C1 segment of cervical spinal cord (tissue), 14 donors: ENCODE measurements at places on chromosomes 2 and 18.

DNA sequence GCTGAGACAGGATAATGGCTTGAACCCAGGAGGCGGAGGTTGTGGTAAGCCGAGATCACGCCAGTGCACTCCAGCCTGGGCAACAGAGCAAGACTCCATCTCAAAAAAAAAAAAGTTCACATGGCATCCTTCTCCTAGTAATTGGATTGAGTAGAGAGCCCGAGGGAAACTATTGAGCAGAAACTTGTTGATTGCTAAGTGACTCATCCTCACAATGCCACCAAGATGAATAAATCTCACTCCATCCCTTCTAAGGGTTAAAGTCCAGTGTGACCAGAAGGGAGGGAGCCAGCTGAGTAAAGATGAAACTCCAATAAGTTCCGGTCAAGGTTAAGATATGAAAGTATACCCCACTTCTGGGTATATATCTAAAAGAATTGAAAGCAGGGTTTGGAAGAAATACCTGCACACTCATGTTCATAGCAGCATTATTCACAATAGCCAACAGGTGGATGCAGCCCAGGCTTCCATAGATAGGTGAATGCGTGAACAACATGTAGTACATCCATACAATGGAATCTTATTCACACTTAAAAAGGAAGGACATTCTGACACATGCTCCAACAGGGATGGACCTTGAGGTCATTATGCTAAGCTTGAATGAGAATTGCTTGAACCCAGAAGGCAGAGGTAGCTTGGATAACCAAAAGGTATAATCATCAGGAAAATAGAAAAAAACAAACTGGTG is 13.0 kb upstream of the FHL2 start:
- no peak for DNase-seq

GRCh38 chr2:119206201-119206600 is 17.4 kb upstream of the STEAP3 start:
- DNase-seq, result no peak

GRCh38 chr2:120231564-120231973 is 8.4 kb upstream of the TMEM185B start:
- DNase-seq, result no peak

DNA sequence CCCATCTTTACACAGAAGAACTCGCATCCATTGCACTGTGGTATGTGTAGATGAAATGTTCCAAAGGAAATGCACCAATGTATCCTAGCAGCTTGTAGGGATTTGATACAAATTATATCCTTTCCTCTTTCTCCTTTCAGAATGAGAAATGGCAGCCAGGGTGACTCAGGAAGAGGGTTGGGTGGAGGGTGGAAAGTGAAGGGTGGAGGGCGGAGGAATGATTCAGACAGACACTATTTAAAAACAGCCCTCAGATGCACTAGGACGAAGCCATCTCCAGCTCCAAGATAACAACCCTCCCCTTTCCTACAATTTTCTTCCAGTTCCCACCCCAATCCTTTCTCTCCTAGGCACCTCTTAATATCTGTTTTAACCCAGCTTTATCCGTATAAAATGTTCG is 96.2 kb upstream of the STK39 start:
- no peak for DNase-seq

DNA sequence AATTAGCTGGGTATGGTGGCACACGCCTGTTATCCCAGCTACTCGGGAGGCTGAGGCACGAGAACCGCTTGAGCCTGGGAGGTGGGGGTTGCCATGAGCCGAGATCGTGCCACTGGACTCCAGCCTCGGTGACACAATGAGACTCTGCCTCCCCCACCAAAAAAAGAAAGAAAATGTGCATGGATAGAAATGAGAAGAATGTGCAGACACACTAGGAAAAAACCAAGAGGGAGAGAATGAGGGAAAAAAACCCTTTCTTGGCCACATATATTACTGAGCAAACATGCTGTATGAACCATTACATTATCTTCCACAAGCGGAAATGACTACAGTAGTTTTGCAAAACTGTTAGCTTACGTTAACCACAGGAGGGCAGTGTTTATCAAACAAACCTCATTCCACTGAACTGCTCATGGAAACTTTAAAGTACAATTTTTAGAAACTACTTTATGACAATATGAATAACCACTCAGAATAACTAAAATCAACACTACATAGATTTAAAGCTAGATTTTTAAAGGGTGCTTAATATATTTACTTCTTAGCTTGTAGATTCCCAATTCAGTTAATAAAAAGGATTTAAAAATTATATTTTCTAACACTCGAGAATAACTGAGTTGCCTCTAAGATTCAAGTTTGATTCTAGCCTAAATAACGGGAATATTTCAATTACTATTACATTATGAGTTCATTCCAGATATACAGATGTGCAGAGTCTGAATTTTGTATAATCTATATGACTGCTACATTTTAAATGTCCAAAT is 26.4 kb downstream of the ASXL2 start:
- DNase-seq, result peak; percentile 16

DNA sequence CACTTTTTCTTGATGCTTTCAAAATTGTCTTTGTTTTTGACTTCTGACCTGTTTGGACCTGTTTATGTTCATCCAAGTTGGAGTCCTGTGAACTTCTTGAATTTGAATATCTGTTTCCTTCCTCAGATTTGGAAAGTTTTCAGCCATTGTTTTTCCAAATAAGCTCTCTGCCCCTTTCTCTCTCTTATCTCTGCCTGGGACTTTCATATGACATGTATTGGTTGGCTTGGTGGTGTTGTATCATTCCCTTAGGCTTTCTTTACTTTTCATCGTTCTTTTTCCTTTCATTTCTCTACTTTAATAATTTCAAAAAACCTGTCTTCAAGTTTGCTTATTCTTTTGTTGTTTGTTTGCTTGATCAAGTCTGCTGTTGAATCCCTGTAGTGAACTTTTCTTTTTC is 60.1 kb upstream of the LDLRAD4 start:
- DNase-seq, result no peak

GRCh38 chr2:237546040-237546875 is 20.1 kb upstream of the PRLH start:
- DNase-seq, result no peak

DNA sequence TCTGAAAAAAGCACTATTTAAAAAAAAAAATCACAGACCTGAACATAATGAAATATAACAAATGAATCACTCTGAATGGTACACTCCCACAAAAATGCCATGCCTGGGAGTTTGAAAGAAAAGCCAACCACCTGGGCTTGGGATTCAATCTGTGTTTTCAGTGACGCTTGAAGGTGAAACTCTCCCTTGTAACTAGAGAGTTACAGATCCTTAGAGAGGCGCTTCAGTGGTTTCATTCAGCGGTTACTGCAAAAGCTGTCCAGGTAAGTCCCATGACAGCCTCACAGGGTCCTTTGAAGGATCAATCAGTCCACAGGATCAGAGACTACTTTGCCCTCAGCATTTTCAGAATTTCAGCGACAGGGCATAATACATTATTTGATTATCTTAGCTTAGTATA is 627.3 kb downstream of the IRS1 start:
- no peak for DNase-seq

DNA sequence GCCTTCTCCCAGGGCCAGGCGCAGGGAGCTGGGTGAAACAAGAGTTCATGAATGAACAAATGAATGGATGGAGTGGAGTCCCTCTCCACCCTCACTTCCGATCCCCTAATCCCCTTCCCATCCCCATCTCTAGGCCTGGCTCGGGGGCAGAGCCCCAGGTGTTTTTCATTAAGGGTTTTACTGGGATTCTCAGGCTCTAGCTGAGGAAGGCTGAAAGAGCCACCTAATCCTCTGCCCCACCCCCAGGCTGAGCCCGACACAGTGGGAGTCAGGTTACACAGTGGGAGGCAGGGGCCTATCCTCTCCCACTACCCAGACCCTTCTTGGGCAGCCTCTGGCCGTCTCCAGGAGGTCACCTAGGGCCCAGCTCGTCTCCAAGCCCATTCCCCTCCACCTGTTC is 36.1 kb downstream of the SDC1 start:
- no peak for DNase-seq

DNA sequence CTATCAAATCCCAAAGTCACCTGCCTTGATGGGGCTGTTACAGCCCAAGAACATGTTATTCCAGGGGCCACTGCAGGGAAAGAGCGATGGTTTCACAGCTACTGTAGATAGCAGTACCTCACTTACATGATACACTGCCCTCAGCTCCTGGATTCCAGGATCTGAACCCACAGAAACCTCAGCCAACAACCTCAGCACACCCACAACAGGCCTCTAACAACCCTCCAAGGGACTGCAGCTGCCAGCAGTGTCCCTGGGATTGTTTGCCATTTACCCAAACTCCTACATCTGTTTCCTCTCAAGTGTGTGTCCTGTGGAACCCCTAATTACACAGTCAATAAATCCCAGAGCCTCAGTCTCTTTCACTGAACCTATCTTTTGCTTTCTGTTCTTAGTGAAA is 28.2 kb downstream of the OSBPL1A start:
- DNase-seq, result no peak

GRCh38 chr2:74045454-74045853 is 60.7 kb downstream of the TET3 start:
- DNase-seq, result no peak

DNA sequence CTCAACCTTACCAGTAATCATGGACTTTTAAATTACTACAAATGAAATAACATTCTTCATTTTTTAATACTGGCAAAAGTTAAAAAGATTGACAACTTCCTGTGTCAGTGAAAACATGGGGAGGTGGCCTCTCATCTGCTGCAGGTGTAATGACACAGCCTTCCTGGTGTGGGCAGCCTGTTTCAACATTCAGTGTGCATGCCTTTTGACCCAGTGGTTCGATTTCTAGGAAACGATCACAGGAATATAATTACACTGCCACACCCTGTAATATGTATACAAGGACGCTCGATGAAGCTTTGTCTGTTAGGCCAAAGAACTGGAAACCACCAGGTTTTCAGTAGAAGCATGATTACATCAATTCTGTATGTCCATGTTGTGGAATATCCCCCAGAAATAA is 68.7 kb downstream of the MTHFD2 start:
- DNase-seq, result no peak

- DNase-seq, result no peak
Measured at GRCh38 chr18:23929362-23929930, 85.1 kb upstream of the TTC39C start.

DNA sequence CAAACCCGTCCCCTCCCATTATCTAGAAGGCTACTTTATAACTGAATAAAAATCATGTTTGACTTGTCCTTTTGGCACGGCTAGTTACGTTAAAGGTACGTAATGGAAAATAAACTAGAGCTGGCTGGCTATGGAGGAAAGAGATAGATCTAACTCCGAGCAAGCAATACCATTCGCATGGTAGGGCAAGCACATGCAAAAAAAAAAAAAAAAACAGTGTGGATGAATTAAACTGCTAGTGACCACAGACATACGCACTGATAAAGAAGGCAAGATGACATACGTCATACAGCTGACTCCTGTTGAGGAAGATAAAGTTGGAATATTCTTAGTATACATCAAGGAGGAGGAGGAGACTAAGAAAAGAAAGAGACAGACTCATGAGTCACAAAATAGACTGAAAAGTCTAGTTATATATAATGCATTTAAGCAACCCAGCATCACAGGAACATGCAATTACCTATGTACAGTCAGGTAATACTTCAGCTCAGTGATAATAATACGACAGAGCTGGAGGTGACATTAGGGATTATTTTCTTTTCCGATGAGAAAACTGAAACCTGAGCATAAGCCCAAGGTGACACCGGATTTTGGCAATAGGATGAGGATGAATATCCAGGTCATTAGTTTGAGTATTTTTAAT is 37.9 kb upstream of the NARS1 start:
- DNase-seq, result no peak

DNA sequence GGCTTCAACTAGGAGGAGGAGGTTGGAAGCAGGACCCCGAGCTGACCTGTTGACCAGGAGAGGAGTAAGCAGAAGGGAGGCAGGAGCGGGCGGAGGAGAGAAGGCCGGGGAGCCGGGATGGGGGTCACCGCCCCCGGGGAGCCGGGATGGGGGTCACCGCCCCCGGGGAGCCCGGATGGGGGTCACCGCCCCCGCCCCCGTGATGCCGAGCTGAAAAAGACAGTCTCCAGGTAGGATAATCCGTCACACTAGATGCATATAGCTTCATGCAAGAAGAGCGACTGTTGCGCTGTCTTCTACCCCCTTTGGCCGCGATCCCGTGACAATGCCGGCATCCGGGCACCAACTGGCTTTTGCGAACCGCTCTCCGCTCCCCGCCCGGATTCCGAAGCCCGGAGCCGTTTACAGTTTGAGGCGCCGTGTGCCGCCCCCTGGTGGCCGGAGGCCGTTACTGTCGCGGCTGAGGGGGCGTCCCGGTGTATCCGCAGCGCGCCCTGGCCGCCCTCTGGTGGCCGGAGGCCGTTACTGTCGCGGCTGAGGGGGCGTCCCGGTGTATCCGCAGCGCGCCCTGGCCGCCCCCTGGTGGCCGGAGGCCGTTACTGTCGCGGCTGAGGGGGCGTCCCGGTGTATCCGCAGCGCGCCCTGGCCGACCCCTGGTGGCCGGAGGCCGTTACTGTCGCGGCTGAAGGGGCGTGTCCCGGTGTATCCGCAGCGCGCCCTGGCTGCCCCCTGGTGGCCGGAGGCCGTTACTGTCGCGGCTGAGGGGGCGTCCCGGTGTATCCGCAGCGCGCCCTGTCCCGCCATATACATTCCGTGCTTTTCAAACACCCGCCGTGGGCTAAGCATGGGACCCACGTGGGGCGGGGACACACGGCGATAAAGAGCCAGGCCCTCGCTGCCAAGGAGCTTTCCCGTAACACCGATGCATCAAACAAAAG is 89.6 kb downstream of the ACTR3 start:
- DNase-seq, result no peak

GRCh38 chr2:75640621-75641121 is 5.9 kb upstream of the MRPL19 start:
- no peak for DNase-seq

DNA sequence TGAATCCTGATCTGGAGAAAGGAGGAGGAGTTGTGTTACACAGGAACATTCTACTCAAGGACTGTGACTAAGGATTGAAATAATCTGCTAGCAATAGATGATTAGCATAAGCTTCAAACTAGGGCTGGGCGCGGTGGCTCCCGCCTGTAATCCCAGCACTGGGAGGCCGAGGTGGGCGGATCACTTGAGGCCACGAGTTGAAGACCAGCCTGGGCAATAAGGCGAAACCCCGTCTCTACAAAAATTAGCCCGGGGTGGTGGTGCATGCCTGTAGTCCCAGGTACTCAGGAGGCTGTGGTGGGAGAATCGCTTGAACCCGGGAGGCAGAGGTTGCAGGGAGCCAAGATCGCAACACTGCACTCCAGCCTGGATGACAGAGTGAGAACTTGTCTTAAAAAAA is 1.5 kb downstream of the TRMT61B start:
- DNase-seq, result no peak

DNA sequence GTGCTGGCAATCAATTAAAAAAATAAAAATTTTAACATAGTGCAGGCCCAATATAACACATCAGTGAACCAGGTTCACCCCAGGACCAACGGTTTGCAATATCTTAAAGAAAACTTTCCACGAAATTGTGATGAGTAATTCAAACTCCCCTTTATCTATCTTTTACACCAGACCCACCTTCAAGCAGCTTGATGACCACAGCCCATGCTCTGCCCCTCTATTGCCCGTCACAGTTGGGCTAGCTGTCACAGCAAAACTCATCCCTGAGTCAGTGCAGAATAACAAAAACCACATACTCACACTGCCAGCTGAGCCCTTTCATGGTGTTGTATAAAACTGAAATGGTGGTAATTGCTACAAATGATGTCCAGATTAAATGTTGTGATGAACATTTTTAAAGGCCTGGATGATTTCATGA is 112.5 kb upstream of the CREB1 start:
- DNase-seq, result no peak

- DNase-seq, result no peak
Measured at GRCh38 chr2:222871291-222871690, 10.5 kb downstream of the ACSL3 start.

GRCh38 chr2:88831071-88831791 is 139.8 kb downstream of the RPIA start:
- DNase-seq, result no peak
